ENCODE measurements at places on chromosomes 3 and 15.

- DNase-seq = no peak
Measured at GRCh38 chr15:27645672-27646071, 453.4 kb downstream of the OCA2 start.

DNA sequence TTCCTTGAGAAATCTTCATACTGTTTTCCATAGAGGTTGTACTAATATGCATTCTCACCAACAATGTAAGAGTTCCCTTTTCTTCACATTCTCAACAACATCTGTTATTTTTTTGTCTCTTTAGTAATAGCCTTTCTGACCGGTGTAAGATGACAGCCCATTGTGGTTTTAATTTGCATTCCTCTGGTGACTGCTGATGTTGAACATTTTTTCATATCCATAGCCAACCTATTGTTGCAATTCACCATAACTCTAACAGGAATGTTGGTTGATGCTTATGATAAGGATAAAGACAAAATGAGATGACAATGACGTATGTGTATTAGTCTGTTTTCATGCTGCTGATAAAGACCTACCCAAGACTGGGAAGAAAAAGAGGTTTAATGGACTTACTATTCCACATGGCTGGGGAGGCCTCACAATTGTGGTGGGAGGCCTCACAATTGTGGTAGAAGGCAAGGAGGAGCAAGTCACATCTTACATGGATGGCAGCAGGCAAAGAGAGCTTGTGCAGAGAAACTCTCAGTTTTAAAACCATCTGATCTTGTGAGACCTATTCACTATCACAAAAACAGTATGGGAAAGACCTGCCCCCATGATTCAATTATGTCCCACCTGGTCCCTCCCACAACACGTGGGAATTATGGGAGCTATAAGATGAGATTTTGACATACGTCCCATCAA lies 37.6 kb upstream of the RHCG start:
- DNase-seq = no peak

- DNase-seq = no peak
Measured at GRCh38 chr15:55618387-55618786, 30.2 kb upstream of the PYGO1 start.

GRCh38 chr3:36482256-36482655 lies 102.0 kb downstream of the STAC start:
- DNase-seq = no peak

- no peak for DNase-seq
Measured at GRCh38 chr15:40293006-40293405, 10.1 kb upstream of the ANKRD63 start.

DNA sequence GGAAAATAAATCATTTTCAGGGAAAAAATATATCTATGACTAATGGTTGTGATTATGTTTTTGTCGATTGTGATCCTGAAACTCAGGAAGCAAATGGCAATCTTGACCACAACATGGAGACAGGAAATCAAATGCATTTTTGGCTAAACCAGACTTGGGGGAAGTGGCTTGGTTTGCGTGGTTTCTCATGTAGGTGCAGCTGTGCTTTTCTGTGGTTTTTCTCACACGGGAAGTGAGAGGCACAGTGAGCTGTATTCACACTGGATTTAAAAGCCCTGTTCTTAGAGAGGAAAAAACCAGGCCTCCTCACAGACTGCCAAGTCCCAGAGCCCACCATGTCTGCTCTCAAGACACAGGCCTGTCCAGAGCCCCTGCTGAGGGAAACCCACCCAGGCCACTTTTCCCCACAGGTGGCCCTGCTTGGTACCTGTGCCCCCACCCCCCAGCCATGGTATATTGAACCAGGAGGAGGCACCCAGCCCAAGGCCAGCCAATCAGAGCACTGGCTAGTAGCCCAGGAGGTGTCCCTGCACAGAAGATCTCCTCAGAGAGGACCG lies 46.1 kb downstream of the BTD start:
- no peak for DNase-seq

DNA sequence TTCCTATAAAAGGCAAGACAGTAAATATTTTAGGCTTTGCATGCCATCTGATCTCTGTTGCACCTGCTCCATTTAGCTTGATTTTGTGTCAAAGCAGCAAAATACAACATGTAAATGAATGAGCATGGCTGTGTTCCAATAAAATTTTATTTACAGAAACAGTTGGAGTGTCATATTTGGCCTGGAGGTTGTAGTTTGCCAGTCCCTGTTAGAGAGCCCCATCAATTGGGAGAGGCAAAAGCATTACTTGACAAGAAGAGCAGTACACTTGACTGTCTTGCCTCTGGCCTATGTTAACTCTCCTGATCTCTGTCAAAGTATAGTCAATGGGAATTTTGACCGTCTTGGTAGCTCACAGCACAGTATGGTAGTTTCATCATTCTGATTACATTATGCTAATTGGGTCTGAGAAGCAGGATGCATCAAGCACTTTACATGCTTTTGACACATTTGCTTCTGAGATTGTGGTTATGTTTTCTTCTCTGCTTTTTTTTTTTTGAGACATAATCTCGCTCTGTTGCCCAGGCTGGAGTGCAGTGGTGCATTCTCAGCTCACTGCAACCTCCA lies 35.4 kb downstream of the SLC28A2 start:
- no peak for DNase-seq

DNA sequence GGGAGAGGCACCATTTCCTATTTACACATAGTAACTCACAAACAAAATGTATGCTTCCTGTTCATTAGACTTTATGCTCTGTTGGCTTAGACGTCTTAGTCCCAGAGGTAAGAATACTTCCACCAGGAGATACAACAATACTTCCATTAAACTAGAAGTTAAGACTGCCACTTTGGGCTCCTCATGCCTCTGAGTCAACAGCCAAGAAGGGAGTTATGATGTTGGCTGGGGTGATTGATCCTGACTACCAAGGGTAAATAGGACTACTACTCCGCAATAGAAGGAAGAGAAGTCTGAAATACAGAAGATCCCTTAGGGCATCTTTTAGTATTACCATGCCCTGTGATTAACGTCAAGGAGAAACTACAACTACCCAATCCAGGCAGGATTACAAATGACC lies 43.5 kb upstream of the ABI3BP start:
- no peak for DNase-seq

DNA sequence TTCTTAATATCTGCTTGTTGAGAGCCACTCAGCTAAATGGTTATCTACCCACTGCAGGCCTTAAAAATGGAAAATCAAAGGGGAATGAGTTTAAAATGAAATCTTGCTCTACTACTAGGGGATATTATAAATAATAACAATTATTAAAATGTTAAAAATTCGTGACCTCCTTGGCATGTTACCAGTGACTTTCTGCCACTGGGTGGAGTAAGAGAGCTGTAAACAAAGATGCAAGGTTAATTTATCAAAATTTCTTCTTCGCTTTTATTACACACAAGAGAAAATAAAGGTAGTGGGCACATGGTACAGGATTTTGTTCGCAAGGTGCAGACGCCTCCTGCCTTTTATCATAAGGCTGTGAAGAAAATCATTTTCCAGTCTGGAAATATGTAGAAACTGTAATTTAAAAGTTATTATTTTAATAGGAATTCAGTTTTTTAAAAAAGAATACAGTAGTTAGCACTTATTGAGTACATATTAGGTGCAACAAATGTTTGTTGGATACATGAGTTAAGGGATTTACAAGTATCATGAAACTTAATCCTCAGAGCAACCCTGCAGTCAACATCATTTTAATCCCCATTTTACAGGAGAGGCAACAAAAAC lies 272.6 kb downstream of the SUCLG2 start:
- no peak for DNase-seq

GRCh38 chr3:4687167-4687566 lies 194.0 kb downstream of the ITPR1 start:
- DNase-seq = no peak

DNA sequence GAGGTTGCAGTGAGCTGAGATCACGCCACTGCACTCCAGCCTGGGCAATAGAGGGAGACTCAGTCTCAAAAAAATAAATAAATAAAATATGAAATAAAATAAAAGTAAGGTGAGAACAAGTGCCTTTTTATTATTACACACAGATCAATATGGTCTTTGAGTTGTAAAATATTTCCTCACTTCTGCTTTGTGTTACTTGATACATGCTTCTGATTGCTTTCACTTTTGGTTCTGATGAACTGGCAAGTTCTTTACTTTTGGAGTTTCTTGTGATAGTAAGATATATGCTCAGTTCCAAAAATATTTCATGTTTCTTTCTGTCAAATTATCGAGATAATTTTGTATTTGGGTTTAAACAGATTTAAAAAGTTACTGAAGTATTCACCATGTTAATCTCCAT lies 16.6 kb upstream of the GYG1 start:
- DNase-seq = no peak

GRCh38 chr3:72414481-72415016 lies 433.7 kb downstream of the SHQ1 start:
- no peak for DNase-seq

DNA sequence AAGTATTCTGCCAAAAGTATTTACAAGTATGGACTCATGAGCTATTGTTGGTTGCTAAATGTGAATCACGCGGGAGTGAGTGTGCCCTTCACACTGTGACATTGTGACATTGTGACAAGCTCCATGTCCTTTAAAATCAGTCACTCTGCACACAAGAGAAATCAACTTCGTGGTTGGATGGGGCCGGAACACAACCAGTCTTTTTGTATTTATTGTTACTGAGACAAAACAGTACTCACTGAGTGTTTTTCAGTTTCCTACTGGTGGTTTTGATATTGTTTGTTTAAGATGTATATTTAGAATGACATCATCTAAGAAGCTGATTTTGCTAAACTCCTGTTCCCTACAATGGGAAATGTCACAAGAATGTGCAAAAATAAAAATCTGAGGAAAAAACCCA lies 30.3 kb downstream of the SYNM start:
- no peak for DNase-seq

- no peak for DNase-seq
Measured at GRCh38 chr15:79430901-79431635, 1.1 kb upstream of the MINAR1 start.

DNA sequence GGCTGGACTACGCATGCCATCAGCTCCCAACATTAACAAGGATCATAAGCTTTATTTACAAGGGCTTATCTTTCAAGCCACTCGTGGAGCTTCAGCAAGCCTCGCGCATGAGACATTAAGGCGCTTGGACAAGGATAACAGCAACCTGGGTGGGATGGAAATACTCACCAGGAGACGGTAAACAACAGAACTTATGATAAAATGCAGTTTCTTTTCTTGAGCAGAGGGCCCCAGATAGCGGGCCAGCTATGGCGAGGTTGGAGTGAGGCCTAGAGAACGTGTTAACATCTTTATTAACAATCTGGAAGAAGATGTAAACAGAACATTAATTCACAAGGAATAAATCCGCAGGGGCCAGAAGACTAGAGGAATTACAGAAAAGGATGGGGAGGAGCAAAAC lies 158.2 kb downstream of the NTRK3 start:
- DNase-seq = no peak

DNA sequence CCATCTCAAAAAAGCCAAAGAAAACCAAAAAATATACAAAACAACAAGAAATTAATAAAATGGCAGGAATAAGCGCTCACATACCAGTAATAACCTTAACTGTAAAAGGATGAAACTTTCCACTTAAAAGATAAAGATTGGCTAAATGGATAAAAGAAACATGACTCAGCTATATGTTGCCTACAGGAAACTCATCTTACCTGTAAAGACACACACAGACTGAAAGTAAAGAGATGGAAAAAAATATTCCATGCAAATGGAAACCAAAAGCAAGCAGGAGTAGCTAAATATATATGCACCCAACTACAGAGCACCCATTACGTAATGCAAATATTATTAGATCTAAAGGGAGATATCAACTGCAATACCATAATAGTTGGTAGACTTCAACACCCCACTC lies 49.7 kb downstream of the ADAM10 start:
- DNase-seq = no peak

GRCh38 chr3:102206511-102207031 lies 228.2 kb upstream of the ZPLD1 start:
- DNase-seq = no peak

- DNase-seq = peak; percentile 3
Measured at GRCh38 chr15:85504749-85505676, 124.6 kb downstream of the AKAP13 start.

- DNase-seq = no peak
Measured at GRCh38 chr3:108494906-108495531, 15.4 kb downstream of the MYH15 start.

DNA sequence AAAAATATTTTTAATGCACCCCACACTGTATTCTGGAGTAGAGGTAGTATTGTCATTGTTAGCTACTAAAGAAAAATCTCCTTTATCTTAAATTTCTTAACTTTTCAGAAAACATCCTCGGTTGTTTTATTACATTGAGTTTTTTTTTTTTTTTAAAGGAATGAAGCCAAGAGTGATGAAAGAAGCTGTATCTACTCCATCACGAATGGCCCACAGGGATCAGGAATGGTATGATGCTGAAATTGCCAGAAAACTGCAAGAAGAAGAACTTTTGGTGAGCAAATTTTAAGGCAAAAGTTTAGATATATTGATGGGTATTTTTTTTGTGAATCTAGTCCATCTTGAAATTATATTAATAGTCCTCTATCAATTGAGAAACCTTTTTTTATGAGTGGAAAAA lies 49.7 kb upstream of the UTS2B start:
- DNase-seq = no peak

- DNase-seq = no peak
Measured at GRCh38 chr3:72591522-72592421, 256.5 kb downstream of the SHQ1 start.

DNA sequence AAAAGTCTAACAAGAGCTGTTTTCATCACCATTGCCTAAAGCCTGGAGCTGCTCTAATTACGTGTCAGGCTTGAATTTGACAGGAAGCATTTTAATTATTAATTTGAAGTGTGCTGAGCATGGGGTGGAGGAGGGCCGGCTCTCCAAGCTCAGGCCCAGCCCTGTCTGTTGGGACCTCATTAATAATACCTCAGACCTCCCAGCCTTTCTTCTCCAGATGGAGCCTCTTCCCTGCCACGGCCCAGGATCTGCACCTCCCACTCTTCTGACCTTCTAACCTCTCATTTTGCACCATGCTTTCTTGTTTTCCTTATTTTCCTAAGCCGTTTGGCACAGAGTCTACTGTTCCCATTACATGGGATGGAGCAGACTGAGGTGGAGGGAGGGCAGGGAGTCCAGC lies 30.0 kb downstream of the INSYN1 start:
- DNase-seq = no peak

GRCh38 chr3:178277605-178278004 lies 258.6 kb upstream of the KCNMB2 start:
- DNase-seq = no peak

DNA sequence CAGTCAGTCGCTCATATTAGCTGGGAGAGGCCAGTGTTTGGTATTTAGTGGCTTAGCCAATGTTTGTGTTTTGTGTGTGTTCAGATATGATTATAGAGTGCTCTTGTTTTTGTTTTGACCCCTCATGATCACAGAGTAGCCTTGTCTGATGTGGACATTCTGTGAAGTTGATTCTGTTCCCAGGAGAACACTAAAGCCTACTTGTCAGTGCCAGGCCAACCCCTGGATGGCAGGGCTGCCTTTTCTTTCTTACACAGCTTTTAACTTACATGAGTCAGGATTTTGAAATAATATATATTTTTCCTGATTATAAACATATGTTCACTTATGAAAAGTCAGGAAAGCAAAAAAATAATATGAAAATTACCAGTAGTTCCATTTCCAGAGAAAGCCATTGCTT lies 11.9 kb downstream of the CFAP161 start:
- no peak for DNase-seq

- DNase-seq = no peak
Measured at GRCh38 chr3:159209459-159209858, 407.6 kb downstream of the MFSD1 start.

- no peak for DNase-seq
Measured at GRCh38 chr3:97278506-97278905, 464.1 kb downstream of the EPHA6 start.

GRCh38 chr3:52839268-52839575 lies 4.4 kb upstream of the MUSTN1 start:
- DNase-seq = no peak
